Suprapubic skin (tissue), 4 donors: ENCODE measurements at places on chromosomes 11 and 22.
A peak's percentile ranks its signal among the peaks of the same experiment; 100 is the strongest.

- DNase-seq: peak; percentile 84
These were observed 224.0 kb upstream of the NARS2 start for GRCh38 chr11:78798663-78799062.

DNA sequence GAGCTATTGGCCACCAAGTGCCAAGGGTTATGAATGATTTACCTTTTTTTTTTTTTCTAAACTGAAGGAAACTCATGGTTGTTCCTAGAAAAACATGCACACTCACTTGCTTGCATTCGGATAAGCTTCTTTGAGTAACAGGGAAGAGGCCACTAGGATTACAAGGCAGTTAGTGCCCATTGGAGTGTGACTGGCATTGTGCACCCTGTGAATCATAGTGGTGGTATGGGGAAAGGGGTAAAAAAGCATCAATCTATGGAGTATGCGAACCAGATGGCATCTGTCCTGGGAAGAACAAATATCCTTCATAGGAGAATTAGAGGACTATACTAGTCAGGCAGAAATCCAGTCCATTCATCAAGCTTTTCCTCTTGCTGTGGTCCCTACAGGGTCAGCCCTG, 24.2 kb downstream of the CD44 start:
- DNase-seq: no peak

- DNase-seq: no peak
These were observed 41.3 kb downstream of the CECR2 start for GRCh38 chr22:17410576-17410975.

- no peak for DNase-seq
These were observed 181.4 kb downstream of the ETS1 start for GRCh38 chr11:128405714-128406662.

- DNase-seq: no peak
These were observed 69.0 kb downstream of the MED15 start for GRCh38 chr22:20576445-20576816.

DNA sequence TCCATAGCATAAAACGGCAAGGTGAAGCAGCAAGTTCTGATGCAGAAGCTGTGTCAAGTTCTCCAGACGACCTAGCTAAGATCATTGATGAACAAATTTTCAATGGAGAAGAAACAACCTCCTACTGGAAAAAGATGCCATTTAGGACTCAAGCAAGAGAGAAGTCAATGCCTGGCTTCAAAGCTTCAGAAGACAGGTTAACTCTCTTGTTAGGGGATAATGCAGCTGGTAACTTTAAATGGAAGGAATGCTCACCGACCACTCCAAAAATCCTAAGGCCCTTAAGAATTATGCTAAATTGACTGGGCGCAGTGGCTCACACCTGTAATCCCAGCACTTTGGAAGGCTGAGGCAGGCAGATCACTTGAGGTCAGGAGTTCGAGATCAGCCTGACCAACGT, 31.3 kb downstream of the CLTCL1 start:
- DNase-seq: no peak

- DNase-seq: no peak
These were observed 32.7 kb upstream of the CCDC34 start for GRCh38 chr11:27395556-27396258.

DNA sequence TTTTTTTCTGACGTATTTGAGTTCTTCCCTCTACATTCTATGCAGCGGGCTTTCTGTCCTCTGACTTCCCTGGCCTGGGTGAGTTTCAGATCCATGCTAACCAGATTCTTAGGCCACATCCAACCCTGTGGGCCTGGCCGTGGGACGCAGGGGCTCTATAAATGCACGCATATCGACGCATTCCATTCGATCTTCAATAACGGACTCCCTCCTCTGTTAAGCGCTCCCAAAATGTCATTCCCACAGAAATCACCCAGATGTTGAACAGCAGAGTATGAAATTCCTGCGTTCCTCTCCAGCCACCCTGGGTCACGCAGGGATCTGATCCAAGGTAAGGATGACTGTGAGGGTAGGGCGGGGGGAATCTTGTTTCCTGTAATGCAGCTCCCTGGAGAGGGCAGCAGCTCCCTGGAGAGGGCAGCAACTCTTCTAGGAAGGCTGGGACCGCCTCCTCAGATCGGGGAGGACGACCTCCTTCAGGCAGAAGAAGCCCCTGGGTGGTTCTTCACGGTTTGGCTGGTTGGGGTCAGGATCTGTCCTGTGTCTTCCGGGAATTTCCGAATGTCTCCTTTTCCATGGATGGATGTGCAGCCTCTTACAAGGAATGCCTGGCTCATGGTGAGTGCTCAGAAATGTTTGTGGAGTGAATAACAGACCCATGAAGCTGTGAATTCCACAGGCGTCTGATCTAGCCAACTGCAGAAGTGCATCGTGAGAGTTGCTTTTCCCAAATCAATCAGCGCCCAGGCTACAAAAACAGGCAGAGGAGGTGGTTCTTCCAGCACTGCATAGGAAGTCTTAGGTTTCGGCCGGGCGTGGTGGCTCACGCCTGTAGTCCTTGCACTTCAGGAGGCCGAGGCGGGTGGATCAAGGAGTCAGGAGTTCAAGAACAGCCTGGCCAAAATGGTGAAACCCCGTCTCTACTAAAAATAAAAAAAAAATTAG, 12.2 kb downstream of the MRGPRD start:
- peak; percentile 56 for DNase-seq

DNA sequence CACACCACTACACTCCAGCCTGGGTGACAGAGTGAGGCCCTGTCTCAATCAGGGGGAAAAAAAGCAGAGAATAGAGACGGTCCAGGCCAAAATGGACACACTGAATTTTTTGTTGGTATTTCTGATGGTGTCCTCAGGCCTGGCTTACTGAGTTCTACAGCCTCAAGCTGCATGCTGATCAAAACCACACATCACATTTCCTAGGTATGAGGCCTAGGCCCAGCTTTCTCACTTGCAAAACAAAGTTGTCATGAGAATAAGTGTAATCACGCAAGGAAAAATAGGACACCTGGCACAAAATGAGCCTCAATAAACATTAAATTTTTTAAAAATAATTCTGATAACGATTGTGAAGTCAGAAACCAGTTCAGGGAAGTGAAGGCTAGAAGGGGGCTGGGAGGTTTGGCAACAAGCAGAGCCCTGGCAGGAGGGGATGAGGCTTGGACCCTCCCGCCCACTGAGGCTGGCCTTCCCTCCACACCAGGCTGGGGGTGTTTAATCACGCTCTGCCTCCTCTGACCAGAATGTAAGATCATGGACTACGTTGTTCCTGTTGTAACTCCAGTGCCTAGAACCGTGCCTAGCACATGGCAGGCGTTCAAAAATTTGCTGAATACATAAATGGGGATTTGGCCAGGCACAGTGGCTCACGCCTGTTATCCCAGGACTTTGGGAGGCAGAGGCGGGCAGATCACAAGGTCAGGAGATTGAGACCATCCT, 18.1 kb downstream of the PACSIN2 start:
- no peak for DNase-seq

DNA sequence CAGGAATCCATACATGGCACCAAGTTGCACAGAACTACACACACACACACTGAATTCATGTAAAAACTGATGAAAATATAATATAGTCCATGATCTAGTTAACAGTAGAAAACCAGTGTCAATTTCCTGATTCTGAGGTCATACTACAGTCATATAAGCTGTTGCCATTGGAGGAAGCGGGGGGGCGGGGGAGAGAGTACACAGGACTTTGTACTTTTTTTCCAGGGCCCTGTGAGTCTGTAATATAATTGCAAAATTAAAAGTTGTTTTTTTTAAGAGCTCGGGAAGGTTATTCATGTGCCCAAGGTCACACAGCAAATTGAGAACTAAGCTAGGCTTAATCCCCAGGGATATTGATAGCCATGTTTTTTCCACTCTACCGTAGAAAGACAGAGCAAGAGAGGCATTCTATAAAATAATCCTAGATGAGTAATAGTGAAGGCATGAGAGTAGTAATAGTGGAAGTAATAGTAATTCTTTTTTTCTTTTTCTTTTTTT, 312.3 kb downstream of the MN1 start:
- DNase-seq: no peak

- DNase-seq: peak; percentile 41
These were observed 3.6 kb upstream of the LMO1 start for GRCh38 chr11:8267280-8267679.

GRCh38 chr22:26610072-26610958, 7.5 kb downstream of the CRYBB1 start:
- no peak for DNase-seq

- no peak for DNase-seq
These were observed 41.4 kb upstream of the ST14 start for GRCh38 chr11:130118165-130118564.

DNA sequence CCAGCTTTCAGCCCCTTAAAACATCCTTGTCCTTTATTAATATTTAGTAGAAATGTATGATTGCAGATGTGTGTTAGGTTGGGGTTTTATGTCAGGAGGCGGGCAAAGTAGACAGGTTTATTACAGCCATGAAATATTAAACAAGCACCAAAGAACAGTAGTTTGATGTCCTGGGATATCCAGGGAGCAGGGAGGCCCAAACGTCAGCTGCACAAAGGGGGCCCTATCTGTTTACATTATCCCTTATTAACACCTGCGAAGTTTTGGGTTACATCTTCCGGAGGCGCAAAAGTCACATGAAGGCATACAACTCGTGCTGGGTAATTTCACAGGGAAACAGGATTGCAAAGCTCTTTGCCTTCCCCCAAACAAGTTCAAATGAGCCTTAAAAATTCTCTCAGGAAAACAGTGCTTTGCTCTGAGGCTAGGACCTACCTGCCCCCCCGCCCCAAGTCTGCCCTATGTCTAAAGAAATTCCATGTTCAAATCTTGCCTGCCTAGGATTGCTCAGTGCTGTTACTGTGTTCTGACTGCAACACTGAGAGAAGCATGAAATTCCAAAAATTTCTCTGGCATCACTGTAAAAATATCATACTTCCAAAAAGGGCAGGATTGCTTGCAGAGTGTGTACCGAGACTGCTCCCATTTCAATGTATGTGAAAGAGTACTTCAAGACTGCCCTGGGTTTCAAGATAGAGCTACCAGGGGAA, 8.9 kb downstream of the MN1 start:
- DNase-seq: no peak

DNA sequence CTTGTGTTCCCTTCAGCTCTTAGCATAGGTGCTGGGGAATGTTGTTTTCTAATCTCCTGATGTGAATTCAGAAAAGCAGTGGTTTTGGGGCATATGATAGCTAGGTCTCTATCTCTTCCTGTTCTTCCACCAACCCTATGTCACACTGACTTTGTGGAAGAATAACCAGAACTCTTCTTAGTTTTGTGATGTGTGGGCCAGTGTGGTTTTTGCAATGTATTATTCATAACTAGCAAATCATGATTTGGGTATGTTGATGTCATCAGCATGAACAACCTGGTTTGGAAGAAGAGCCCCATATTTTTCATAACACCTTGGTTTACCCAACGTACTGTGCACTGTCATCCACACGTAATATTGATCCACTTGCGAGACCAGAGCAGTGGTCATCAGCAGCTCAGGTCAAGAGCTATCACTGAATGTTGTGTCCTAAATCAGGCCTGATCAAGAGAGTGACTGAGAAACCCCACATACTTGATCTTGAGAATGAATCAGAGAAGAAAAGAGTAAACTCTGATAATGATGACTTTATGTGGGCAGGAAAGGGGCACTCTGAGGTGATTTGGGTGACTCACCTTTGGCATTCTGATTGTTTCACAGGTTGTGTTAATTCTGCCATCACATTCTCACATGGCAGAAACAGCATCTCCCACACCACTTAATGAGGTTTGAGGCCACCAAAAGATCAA, 19.4 kb upstream of the MS4A6E start:
- DNase-seq: no peak

GRCh38 chr22:39363751-39364515, 14.1 kb downstream of the SYNGR1 start:
- no peak for DNase-seq
